ENCODE measurements at places on chromosomes 3 and 15.

DNA sequence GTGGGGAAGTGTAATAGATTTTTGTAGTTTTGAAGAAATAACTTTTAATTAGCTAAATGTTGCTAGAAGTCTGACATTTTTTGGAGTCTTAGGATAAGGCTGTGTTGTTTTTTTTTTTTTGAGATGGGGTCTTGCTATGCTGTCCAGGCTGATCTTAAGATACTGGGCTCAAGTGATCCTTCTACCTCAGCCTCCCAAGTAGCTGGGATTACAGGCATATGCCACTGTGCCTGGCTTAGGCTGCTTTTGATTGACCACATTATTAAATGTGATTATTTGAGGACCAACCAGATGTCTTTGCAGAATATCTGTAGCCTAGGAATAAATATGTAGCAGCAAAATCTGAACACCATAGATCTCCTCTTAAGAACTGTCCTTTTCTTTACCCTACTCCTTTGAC, 29.7 kb downstream of the HACD3 start:
- DNase-seq, result no peak

DNA sequence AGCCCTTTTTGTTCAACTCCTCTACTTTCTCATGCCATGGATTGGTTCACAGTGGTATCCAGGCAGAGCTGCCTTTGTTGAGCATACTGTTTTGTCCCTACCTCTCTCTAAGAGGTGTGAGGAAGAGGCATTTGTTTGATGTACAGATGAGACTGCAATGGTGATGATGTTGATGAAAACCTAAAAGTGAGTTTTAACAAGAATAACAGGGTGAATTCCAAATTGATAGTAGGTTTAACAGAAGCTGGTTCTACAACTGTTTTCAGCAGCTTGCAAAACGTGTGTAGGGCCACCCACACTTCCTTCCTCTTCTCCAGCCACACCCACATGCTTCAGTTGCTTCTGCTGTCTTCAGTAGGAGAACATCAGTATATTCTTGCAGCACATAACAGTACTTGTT, 10.2 kb downstream of the SNRK start:
- DNase-seq, result no peak

DNA sequence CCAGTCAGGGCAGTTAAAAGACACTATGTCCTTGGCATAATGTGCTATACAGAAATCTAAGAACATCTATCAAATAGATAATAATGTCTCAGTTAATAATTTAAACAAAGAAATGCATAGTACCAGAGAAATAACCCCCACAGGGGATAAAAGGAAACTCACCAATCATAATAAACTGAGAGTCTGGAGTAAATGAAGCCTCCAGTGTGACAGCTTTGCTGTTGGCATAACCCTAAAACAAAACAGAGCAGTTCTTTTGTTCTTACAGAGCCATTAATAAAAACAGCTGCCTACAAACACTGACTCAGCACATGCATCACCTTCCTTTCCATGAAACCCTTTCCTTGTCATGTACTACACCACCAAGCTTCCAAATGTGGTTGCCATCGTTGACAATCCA, 13.5 kb downstream of the PPM1M start:
- no peak for DNase-seq

GRCh38 chr3:143795874-143796273, 52.4 kb downstream of the SLC9A9 start:
- DNase-seq, result no peak

- no peak for DNase-seq
Observed at GRCh38 chr3:99881121-99881524, 63.5 kb downstream of the CMSS1 start.
